ENCODE measurements at places on chromosomes 2 and 18.

DNA sequence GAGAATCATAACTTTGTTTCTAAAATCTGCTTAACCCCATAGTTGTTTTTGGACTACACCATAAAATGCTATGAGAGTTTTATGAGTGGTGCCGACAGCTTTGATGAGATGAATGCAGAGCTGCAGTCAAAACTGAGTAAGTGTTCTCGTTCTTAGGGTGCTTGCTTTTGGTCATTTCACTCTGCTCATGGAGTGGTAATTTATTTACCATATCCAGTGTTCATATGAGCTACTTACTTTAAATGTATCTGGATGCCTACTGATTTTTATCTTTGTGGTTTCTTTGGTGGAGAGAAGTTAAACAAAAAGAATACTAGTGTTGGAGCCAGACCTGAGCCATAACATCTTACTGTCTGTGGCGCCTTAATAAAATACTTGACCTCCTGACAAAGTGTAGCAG, 16.4 kb downstream of the NDC80 start:
- no peak for DNase-seq

DNA sequence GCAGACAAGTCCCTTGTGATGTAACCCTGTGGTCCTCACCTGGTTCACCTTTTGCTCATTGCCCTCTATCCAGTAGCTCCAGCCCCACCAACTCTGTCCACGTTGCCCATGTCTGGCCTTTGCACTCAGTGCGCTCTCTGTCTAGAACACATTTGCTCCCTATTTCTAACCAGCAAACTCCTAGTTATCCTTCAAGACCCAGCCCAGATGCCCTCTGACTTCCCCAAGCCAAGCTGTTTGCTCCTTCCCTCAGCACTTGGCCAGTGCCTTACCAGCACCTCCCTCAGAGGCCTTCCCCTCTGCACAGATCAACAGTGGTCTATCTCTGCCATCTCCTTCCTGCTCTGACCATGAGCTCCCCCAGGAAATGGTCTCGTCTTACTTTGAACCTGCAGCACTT, 137.7 kb downstream of the DYSF start:
- DNase-seq: no peak

GRCh38 chr2:210567279-210567678, 10.9 kb downstream of the CPS1 start:
- DNase-seq: no peak

DNA sequence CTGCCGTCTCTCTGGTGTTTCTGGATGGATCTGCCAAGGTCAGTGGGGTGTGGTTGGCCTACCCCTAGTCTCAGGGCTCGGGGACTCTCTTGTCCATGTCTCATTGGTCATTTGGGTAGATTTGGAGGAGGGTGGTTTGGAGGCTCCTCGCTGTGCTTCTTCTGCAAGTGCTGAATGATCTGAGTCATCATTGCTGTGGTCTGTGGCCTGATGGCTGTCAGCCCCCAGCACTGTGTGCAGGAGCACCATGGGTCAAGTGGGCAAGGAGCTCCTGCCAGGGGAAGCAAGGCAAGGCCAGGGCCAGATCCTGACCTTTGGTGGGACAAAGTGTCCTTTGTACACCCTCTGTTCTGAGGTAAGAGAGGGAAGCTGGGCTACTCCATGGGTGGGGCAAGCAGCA, 221.8 kb downstream of the FHOD3 start:
- no peak for DNase-seq

- DNase-seq: peak; percentile 56
These were observed 98.4 kb downstream of the CDK15 start for GRCh38 chr2:201904538-201905420.

GRCh38 chr18:48741866-48742265, 203.0 kb downstream of the CTIF start:
- DNase-seq: no peak

DNA sequence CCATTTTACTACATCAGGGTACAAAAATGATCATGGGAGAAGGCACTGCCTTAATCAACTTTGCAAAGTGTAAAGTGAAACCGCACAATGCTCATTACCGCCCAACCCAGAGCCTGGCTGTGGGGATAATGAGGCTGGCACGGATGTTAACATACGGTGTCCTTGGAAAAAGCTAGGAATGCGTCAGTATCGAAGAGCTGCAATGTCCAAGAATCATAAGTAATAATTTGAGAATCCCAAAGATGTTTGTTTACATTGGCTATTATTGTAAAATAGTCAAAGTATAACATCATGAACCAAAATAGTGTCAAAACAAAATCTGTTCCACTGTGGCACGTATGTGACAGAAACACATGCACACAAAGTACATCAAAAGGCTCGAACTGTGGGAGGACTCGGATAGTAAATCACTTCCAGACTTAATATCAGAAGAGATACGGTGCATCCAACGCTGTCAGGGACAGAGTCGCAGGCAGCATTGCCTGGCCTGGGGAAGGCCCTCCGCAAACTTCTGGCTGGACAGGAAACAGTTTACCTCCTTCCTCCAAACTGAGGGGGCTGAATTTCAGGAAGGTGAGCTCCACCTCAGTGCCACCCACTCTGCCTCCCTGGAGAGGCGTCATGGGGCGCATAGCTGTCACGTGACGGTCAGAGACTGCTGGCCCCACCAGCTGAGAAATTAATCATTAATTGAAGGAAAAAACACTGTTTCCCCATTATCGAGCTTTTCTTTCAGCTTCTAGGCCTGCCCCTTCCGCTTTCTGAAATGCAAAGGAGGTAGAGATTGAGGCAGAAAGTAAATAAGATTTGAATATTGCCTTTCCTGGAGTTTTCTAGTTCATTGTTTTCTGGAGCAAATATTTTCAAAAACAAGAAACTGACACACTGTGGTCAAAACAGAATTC, 1.8 kb upstream of the ID2 start:
- DNase-seq: no peak
